ENCODE measurements at places on chromosomes 1 and 21.

DNA sequence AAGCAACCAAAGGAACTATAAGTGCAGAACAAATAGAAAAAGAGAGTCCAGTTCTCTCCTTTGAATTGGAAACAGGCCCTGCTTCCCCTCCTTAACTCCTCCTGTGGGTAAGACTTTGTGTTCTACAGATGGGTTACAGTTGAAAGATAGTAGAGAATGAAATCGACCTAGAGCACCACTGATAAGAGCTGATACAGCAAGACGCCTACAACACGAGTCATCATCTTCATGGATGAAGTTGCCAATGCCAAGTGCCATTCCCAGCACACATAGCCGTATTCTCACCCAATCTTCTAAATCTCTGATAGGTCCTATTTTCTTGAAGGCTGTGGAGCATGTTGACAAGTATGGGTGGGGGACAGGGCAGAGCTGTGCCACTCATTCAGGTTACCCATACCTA is 99.8 kb upstream of the CAMK1G start:
- DNase-seq: no peak

GRCh38 chr1:25676488-25676887 is 59.9 kb downstream of the MAN1C1 start:
- DNase-seq: peak; percentile 84

DNA sequence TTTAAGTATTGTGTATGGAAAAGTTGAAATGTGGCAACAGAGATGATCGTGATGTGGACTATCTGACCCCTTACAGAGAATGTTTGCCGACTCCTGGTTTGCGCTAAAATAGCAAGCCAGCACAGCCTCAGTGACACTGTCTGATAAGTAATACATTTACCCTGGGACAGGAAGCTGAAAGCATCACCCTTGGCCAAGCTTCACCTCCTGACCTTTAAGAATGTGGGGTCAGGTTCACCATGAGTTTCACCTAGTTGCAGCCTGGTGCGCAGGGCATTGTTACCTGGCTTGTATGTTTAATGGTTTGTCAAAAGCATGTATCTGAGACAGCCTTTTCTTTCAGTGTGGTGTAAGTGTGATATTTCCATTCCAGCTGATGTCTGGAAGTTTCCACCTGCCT is 29.2 kb downstream of the TRAF5 start:
- no peak for DNase-seq

DNA sequence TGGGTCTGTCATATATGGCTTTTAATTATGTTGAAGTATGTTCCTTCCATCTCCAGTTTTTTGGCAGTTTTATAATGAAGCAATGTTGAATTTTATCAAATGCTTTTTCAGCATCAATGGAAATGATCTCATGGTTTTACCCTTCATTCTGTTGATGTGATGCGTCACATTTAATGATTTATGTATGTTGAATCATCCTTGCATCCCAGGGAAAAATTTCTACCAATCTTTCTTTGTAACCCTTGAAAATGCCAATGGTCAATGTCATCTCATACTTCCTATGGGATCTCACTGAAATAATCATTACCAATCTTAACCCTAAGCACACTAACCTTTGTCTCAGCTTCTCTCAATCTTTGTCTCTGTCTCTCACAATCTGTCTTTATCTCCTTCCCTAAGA is 1004.0 kb downstream of the KCNT2 start:
- DNase-seq: no peak

- DNase-seq: no peak
These were observed 37.7 kb downstream of the KCNAB2 start for GRCh38 chr1:6083385-6083784.

- no peak for DNase-seq
These were observed 3.9 kb upstream of the IFNLR1 start for GRCh38 chr1:24190983-24191461.

DNA sequence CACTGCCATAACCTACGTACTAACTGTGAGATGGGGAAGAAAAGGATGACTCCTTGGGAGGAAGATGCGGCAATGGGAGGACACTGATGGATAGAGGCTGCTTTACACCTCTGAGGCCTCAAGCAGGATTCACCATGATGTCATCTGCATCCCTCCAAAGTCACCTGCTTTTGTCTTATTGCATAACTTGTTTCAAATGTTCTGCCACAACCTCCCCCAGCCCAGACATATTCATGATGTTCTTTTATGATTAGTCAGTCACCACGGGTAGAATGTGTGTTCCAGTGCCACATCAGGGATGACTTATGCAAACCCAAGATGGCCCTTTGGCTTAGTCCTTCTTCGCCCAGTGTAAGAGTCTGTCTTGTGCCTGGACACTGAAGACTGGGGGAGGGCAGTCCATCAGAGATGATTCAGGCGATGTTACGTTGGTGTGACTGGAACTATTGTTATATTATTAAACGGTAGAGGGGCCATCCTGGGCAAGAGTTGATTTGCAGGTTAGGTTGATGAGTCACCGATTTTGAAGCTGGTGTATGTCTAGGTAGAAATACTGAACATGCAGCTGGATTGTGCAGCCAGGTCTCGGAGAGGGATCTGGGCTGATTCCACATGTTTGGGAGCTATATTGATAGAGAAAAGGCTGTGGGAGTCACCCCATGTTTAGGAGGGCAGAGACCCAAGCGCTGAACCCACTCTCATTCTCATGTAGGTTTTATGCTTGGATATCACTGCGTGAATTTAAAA is 32.6 kb downstream of the RYR2 start:
- DNase-seq: no peak

GRCh38 chr1:17084787-17085186 is 31.0 kb upstream of the SDHB start:
- DNase-seq: no peak

GRCh38 chr1:219476116-219476515 is 136.8 kb downstream of the ZC3H11B start:
- no peak for DNase-seq

GRCh38 chr1:163085904-163086268 is 16.7 kb downstream of the RGS4 start:
- no peak for DNase-seq

- no peak for DNase-seq
These were observed 94.7 kb downstream of the PPIAL4G start for GRCh38 chr1:148388260-148389026.

- DNase-seq: no peak
These were observed 1065.6 kb upstream of the TMPRSS15 start for GRCh38 chr21:19468991-19469715.

DNA sequence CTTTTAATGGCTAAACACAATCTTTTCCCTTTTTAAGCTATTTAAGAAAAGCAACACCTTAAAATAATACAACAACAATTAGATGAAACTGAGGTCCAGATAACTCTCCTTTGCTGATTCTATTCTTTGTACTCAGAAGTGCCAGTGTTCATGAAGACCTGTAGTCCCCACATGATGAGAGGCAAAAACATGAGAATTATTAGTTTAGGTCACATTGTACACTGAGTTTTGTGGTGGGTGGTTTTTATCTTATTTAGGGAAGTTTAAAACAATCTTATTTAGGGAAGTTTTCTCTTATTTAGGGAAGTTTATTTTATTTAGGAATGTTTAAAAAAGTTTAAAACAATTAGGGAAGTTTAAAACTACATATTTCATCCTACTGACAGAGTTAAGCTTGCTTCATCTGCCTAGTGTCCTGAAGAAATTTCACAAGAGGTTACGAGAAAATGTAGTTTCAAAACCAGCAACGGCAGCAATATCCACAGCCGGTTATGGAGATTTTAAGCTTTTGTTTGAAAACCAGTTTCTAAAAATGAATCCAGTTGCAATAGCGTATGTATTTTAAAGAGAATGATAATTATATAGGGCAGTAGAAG is 7.8 kb upstream of the OR14I1 start:
- DNase-seq: no peak

DNA sequence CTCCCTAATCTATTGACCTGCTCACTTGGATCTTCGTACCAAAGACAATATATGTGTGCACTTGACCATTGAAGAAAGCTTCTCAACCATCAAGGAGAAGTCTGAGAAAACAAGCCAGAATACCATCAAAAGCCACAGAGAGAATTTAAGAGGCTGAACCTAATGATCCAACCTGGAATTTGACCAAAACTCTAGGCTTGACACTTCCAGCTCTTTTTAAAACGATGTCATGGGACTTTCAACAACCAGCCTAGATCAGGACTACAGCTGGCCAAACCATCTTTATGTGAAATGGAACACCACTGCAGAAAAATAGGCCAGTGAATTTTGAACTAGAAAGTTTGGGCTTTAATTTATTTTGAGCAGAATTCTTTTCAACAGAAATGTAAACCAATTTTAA is 444.4 kb downstream of the LTN1 start:
- no peak for DNase-seq

DNA sequence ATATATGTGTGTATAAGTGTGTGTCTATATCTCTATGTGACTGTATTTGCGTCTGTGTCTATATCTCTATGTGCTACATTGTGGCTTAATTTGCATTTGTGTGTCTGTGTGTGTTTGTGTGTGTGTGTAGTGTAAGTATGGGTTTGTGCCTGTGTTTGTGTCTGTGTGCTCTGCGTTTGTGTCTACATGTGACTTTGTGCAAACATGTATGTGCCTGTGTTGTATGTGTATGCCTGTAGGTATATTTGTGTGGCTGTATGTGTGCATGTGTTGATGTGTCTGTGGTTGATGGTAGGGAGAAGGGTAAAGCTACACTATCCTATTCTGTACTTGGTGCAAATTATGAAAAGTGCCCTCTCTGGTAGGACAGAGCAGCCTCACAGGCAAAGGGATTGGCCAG is 7.3 kb upstream of the FGGY start:
- no peak for DNase-seq

- no peak for DNase-seq
These were observed 92.0 kb downstream of the RWDD3 start for GRCh38 chr1:95326023-95326422.

GRCh38 chr1:8024329-8024728 is 1.8 kb downstream of the ERRFI1 start:
- no peak for DNase-seq

DNA sequence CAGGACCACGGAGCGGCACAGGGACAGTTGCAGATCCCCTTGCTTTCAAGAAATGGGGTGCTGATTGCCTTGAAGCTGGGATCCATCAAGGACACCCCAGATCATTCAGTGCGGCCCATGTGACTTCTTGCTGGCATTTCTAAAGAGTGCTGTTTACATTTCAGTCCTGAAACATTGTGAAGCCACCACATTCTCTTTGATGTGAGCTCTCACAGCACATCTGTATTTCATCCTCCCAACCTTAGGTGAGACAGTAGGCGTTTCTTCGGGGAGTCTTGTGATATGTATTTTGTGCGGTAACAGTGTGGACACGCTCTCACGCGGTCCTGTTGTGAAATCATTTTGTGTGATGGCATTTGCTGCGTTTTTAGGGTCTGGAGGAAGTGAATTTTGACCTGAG is 57.2 kb downstream of the CACHD1 start:
- no peak for DNase-seq

DNA sequence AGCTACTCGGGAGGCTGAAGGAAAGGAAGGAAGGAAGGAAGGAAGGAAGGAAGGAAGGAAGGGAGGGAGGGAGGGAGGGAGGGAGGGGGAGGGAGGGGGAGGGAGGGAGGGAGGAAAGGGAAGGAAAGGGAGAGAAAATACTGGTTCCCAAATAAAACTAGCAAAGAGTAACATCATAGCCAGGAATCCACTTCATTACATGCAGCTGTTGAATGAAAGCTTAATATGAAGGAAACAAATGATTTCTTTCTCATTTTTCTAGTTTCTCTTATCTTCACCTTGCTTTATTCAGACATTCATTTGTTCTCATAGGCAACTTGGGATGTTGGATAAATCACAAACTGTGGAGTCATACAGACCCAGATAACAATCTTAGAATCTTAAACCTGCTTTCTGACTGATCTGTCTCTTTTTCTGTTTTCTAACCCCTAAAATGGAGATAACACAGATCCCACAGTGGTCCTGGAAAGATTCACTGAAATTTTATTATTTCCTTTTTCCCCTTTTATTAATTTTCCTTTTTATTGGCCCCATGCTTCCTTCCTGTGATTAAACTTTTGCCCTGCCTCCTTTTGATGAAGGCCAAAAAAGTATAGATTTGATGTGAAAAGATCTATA is 52.5 kb upstream of the USH2A start:
- no peak for DNase-seq

DNA sequence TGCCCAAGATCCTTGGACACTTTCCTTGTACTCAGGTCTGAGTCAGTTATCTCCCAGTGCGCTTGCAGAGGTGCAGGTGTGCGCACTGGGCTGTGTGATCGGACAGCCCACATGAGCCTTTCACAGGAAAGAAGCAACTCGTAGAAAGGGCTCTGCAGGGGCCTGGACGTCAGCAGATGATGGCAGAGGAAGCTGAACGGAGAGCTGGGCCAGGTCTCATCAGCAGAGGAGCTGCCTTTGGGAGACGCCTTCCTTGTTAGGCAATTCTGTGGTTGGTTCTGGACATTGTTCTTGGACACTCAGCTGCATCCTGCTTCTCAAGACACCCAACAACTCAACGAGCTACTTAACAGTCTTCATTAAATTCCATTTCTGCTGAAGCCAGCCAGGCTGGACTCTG is 7.5 kb upstream of the PROK1 start:
- no peak for DNase-seq

DNA sequence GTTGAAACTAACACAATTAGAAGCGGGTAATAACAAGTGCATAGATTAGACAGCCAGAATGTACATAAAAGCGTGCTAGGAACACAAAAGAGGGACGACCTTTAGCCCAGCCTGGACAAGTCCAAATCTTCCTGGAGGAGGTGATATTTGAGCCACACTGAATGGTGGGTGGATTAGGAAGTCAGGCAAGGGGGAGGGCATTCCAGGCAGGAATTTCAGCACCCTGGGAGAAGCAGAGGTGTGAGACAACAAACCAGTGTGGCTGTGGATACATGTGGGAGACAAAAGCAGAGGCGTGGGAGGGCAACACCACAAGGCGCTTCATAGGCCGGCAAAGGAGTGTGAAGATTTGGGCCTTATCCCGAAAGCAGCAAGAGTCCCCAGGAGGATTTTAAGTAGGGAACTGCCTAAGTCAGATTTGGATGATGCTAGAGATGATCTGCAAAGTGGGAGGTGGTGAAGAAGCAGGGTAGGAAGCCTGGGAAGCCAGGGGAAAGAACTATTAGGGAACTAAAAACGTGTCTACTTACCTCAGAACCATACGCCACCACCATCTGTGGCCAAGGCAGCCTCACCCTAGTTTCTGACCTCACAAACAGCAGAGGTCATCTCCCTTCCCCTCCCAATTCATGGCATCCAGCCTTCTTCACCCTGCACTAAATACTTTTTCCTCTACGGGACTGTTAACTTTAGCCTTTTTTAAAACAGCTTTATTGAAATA is 81.8 kb downstream of the GLUL start:
- DNase-seq: no peak

DNA sequence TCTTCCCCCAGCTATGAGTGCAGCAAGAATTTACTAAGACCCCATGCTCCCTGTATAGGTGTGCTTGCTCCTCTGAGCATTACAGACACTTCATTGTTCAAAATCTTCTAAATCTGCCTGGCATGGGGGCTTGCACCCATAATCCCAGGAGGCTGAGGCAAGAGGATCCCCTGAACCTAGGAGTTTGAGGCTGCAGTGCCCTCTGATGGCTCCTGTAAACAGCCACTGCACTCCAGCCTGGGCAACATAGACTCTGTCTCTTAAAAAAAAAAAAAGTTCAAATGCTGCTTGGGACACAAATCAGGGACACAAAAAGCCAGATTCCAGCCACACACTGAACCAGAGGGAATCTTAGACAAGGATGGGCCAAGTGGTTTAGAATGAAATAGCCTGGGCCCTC is 3.4 kb upstream of the ACOT7 start:
- DNase-seq: no peak
